ENCODE measurements at places on chromosomes 6 and 20.

DNA sequence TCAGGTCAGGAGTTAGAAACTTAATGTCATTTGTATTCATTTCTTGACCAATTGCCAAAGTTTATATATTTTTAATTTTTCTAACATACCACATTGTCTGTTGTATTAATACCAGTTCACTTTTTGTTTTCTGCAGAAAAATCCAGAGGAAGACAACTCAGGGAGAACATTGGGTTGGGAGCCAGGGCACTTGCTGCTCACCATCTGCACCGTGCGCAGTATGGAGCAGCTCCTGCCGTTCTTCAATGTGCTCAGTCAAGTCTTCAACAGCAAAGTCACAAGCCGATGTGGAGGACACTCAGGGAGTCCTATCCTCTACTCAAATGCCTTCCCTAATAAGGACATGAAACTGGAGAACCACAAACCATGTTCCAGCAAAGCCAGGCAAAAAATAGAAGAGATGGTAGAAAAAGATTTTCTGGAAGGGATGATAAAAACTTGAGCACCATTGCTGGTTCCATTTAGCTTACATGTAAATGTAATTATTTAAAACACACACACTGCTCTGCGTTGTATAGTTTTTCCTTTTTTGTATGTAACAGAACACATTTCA lies 25.3 kb downstream of the PGM3 start:
- no peak for DNase-seq

DNA sequence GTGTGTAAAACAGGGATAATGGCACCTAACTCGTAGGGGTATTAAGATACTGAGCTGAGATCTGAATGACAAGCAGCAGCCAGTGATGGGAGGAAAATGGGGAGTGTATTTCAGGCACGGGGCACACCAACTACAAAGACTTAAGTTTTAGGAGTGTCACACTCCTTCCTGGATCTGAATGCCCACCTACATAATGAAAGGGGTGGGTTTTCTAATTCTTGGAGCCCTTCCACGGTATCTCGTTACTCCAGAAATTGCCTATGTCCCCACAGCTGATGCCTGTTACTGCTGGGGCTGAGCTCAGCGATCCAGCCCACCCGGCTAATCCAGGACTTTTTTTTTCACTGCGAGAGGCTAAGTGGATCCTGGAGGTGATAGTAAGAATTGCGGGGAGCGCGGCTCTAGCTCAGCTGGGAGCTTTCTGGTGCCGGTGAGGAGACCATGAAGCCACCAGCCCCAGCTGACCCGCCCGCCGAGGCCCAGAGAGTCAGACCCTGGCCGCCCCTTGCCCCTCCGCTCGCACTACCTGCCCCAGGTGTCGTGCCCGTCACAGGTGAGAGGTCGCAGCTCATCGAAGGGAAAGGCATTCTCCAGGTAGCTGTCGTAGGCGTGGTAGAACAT lies 727 bp downstream of the EDEM2 start:
- DNase-seq: peak; percentile 23

DNA sequence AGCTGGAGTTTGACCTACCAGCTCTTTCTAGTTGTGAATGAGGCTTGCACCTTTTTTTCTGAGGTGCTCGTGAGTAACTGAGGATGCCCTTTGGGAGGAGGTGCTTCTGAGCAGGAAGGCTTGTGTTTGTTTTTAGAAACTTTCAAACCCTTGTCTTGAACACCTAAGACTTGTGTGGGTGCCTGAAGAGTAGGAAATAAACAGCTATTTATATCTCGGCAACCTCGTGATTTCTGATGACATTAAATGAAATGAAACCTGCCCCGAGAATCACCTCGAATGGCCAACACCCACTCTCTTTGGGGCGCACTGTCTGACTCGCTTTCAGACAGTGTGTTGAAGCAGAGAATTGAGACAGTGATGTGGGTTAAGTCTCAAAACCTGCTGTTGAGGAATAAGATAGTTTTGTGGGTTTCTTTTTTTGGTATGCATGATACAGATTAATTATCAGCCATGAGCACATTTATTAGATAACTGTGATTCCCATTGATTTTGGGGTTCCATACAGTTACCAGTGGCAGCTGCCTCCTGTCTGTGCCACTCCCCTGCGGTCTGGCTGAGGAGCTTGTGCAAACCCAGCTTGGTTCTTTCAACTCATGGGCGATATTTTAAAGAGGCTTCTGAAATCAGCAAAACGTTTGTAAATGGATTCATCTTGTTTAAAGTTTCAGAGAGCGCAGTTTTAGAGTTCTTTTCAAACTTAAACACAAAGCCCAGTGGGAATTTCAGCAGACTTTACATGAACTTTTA lies 8.4 kb downstream of the IRF4 start:
- DNase-seq: peak; percentile 49

- no peak for DNase-seq
Observed at GRCh38 chr6:4009486-4009885, 69.5 kb downstream of the FAM217A start.

DNA sequence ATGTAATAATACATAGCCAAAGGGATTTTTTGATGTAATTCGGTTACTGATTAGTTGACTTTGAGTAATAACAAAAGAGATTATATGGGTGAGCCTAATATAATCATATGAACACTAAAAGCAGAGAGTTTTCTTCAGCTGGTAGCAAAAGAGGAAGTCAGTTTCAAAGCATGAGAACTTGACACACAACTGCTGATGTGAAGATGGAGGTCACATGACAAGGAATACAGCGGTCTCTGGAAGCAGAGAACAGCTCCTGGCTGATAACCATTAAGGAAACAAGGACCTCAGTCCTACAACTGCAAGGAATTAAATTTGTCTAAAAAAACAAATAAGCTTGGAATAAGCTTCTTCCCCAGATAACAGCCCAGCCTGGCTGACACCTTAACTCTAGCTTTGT lies 154.5 kb upstream of the PRND start:
- no peak for DNase-seq

DNA sequence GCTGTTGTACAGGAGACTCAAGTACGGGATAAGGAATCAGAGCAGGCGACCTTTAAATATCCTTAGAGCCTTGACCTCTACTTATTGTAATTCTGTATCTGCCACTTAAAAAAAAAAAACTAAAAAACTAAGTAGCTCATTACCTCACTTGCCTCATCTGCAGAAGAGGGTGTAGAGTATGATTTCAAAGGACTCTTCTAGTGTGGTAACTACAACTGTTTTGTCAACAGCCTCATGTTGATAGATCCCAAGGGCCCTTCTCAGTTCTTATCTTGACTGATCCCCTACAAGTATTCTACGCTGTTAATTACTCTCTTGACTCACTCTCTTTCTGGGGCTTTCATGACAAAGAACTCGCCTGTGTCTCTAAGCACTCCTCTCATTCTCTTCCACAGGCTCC lies 16.7 kb upstream of the PDYN start:
- DNase-seq: no peak

- no peak for DNase-seq
Observed at GRCh38 chr20:3431109-3431508, 23.6 kb upstream of the DNAAF9 start.

DNA sequence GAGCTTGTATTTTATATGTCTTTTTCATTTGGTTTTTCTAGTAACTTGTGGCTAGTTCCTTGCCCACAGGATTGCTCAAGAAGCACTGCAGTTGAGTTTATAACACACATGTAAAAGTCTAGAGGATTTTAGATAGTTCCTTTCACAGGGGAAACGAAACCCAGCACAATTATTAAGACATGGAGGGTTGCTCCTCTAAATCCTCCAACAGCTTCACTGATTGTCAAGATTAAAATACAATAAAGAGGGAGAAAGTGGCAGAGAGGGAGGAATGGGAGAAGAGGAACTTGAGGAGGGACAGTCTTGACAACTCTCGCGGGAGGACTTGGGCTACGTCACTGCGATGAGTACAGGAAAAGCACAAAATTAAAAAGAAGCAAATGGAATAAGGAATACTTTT lies 9.7 kb upstream of the TBC1D7 start:
- no peak for DNase-seq

- DNase-seq: no peak
Observed at GRCh38 chr6:32111424-32112066, 2.4 kb upstream of the TNXB start.

DNA sequence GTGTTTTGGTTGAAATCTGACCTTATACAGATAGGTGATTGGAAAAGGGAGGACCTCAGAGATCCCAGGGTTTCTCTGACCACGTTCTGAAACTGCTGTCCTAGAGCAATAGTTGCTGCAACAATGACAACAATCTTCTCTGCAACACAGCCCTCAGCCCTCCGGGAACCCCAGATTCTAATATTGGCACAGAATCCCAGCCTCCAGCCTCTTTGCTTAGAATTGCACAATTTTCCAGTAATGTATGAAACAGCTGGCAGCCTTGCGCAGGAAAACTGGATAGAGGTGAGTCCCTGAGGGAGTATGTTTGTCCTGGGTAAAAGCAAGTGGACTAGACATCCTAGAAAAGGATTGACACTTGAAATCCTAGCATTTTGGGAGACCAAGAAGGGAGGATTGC lies 30.4 kb upstream of the PNRC1 start:
- DNase-seq: no peak

DNA sequence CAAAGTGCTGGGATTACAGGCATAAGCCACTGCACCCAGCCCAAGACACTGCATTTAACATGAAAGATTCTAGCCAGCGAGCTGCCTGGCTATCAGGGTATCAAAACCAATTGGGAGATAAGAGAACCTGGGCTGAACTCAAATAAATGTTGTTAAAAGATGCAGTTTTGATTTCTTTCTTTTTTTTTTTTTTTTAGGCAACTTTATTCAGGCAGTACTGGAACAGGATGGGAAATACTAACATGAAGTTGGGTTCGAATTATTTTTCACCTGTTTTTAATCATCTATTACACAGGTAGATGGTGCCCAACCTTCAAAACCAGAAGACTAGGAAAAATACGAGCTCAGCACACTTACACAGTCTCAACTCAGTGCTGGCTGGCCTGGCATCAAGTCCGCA lies 63.7 kb downstream of the TRERF1 start:
- DNase-seq: no peak

GRCh38 chr20:51610761-51611624 lies 68.5 kb upstream of the NFATC2 start:
- DNase-seq: no peak

- DNase-seq: no peak
Observed at GRCh38 chr20:44008806-44009678, 94.4 kb downstream of the TOX2 start.

GRCh38 chr20:34549291-34549928 lies 9.1 kb upstream of the MAP1LC3A start:
- DNase-seq: no peak

GRCh38 chr6:43946641-43947363 lies 176.8 kb downstream of the VEGFA start:
- no peak for DNase-seq

DNA sequence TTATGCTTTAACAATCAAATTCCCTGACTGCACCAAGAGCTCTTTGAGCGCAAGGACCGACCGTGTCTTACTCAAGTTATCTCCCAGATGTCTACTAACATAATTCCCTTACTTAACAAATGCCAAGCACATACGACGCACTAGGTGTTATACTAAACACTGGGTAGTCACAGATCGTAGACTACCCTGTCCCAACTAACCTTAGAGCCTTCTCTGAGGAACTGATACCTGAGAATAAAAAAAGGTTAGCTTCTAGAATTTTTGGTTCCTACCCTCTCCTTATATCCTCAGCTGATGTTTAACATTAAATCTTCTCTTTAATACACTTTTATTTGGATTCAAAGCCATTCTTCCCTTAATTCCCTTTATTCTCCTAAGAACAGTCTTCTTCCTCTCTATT lies 38.5 kb downstream of the EPB41L2 start:
- DNase-seq: no peak

- no peak for DNase-seq
Observed at GRCh38 chr20:41181567-41181966, 44.2 kb downstream of the PLCG1 start.

- DNase-seq: no peak
Observed at GRCh38 chr6:95185874-95186273, 391.5 kb upstream of the MANEA start.

GRCh38 chr6:166313255-166314070 lies 5.3 kb upstream of the PRR18 start:
- peak; percentile 33 for DNase-seq

DNA sequence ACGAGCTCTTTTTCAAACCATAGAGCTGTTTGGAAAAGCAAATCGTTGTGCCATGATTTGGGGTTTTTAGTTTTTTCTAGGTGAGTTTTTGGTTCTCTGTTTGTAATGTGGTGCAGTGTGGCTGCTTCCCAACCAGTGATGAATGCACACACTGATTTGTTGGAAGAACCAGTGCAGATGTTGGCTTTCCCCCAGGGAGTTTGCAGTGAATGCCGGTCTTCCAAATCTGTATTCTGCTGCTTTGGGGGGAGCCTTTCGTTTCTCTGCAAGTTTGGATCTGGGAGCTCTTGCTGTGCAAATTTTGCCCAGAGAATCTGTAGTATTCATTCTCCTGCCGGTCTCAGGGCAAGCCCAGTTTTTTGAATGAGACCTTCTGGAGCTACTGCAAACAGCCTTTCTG lies 14.5 kb downstream of the HECA start:
- DNase-seq: no peak

DNA sequence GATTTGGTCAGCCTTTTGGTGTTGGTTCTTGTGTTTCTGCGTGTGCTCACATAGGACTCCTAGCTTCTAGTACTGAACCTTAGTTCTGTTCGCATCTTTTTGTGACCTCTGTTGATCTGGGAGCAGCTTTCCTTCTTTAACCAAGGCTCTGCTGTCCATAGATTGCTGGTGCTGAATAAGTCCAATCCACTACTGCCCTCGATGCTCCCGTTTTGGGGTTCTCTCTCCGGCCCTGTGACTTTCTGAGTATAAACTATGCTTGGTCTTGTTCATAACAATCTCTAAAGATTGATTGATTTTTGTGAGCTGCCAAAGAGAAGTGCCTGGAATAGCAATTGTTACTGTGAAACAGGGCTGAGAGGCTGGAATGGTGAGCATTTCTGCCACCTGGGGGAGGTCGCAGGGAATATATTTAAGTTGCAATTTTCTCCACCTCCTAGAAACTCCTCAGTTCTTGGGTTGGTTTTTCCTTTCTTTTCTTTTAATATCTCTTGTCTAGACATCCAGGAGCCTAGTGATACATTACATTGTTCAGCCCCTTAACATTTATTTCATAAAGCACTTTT lies 422.9 kb upstream of the CHD6 start:
- no peak for DNase-seq

- no peak for DNase-seq
Observed at GRCh38 chr20:1930165-1930564, 35.0 kb downstream of the SIRPA start.

DNA sequence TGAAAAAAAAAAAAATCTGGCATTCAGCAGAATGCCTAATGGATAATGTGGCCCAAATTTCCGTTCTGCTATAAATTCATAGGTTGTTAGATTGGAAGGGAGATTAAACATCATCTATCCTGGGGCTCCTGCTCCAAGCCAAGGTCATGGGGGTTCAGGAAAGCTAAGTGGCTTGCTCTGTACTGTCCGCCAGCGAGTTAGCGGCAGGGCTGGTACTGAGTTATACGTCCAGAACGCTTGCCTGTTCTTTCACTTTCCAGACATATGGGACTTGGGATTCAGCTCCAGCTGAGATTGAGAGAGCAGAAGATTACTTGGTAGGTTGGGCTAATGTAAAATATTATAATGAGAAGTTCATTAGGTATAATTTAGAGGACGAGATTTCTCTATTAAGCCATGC lies 858 bp downstream of the RWDD1 start:
- DNase-seq: no peak

All from stimulated activated CD4-positive, alpha-beta T cell treated with anti-CD3 and anti-CD28 coated beads, Interleukin-4, amount 100 ng/mL, for 1 hour (primary cell).